ENCODE measurements at places on chromosomes 7 and 10.

GRCh38 chr7:6262221-6262620 is 10.2 kb downstream of the CYTH3 start:
- no peak for DNase-seq

DNA sequence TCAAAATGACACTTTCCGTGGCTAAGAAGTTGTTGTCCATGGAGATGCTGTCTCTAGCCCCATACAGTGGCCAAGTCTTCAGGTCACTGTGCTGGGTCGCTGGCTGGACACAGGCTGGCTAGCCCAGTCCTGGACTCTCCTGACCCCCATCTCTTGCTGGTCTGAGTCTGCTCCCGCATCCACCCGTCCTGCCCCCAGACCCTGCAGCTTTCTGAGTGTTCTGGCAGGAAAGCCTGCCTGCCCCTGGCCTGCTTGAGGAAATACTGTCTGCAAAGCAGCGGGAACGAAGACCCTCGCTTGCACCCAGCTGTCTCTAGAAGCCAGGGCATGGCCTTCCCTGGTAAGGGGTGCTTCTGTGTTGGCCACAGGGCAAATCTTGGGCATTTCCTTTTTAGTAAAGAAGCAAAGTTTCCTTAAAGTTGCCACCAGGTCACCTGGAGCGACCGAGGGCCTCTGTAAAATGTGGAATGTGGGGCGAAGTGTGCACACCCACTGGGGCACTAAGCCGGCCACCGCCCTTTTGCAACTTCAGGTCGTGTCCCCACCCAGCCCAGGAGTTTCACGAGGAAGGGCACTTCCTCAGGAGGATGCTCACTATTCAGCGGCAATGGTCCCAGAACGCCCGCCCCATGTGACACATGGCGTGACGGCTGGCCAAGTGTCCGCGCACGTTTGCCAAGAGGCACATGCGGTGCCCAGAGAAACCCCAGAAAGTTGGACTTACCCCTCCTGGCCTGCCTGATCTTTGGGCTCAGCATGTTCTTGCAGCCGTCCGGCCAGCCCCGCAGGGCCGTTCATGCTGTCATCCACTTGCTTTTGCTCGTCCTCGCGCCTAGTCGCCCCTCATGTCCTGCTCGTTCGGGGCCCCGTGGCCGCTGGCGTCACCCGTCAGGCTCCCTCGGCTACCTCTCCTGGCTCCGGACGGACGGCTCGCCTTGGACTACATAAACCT is 558 bp downstream of the ARHGAP22 start:
- DNase-seq: no peak

DNA sequence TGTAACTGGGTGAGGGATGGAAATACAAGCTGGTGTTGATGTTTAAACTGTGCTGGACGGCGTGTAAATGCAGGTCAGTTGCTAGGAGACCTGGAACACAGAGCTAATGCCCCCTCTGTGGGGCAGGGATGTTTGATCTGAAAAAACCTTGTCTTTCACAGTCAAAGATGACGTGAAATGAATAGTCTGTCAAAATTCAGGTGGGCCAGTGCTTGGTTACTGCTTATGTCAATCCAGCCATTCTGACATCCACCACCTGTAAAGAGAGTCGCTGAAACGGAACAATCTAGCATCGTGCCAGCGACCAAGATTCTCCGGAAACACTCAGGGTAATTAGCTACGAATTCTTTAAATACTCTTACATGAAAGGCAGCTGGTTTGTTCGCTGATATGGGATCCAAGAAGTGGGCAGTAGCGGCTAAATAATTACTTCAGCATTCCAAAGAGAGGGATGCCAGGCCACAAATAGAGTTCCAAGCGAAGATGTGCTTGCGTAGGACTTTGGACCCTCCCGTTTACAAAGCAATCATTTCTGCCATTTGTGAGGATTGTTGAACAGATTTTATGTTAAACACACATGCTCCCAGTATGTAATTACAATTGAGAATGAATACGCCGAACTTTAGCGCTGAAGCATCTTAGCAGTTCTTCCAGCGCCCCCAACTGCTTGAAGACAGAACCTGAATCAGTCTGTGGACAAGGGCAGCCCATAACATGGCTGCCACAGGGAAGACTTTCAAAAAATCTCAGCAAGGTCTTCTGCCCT is 7.3 kb upstream of the ASB4 start:
- no peak for DNase-seq

- DNase-seq: no peak
These were observed 11.2 kb downstream of the GATA3 start for GRCh38 chr10:8065651-8066050.

- DNase-seq: peak; percentile 91
These were observed 149.5 kb downstream of the ARID5B start for GRCh38 chr10:62050893-62051433.

GRCh38 chr7:44396931-44397545 is 71.6 kb upstream of the CAMK2B start:
- DNase-seq: no peak

DNA sequence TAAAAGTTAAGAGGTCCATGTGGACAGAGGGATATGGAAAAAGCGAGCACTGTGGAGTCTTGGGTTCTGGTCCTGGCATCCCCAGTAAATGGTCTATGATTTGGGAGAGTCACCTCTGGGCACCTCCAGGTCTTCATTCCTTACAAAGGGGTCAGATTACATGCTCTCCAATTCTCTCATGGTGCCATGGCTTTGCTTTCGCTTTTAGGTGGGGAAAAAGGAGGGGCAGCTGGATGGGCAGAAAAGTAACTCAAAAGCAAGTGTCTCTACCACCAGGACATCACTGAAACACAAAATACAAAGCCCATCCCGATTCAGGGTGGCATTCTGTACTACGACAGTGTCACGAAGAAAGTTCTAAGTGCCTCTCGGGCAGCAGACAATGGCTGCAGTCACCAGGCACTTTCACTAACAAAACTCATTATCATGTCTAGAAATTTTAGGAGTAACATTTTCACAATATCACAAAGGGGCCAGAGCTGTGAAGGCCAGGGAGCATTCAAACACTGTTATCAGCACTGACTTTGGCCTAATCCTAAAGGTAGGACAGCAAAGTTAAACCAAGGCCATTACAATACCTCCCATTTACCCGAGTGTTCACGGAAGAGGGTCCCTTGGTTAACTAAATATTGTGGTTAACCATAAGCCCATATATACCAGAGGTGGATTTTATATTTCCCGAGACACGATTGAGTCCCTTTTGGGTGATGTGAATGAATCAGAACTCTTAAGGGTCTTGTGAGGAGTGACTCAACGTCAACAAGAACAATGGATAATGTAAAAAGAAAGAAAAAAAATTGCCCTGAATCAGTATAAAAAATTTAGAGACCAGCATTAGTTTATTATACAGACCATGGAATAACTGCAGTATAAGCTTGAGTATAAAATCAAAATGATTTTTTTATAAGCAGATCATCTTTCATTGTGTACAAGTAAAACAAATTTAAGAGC is 2.5 kb downstream of the PSAP start:
- DNase-seq: no peak

DNA sequence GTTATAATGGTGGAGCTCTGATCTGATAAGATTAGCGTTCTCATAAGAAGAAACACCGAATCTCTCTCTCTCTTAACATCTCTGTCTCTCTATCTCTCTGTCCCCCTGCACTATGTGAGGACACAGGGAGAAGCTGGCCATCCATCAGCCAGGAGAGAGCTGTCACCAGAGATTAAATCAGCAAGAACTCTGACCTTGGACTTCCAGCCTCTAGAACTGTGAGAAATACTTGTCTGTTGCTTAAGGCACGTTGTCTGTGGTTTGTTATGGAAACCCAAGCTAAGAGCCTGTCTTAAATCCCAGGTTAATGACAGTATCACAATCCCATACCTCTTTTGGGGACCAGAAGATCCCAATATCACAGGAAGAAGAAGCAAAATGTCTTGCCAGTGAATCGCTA is 132.0 kb upstream of the AKR1E2 start:
- no peak for DNase-seq

DNA sequence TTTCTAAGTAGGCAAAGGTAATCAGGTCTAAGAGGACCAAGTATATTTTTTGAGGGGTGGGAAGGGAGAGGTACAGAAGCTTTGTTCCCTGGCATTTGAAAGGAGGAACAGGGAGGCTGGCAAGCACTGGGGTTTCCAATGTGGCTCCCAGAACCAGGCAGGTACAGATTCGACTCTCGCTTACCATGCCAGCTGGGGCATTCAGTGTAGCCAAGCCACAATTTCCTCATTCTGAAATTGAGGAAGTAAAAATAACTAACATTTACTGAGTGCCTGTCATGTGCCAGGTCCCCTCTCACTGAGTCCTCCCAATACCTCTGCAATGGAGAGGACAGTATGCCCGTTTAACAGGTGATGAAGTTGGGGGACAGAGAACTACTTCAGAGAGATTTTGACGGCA is 45.9 kb upstream of the BET1 start:
- DNase-seq: no peak

GRCh38 chr7:42978496-42978895 is 46.3 kb downstream of the MRPL32 start:
- no peak for DNase-seq

- no peak for DNase-seq
These were observed 117.7 kb downstream of the ANKRD61 start for GRCh38 chr7:6148724-6149360.

- peak; percentile 42 for DNase-seq
These were observed 176.1 kb upstream of the KLF14 start for GRCh38 chr7:130909881-130910672.

DNA sequence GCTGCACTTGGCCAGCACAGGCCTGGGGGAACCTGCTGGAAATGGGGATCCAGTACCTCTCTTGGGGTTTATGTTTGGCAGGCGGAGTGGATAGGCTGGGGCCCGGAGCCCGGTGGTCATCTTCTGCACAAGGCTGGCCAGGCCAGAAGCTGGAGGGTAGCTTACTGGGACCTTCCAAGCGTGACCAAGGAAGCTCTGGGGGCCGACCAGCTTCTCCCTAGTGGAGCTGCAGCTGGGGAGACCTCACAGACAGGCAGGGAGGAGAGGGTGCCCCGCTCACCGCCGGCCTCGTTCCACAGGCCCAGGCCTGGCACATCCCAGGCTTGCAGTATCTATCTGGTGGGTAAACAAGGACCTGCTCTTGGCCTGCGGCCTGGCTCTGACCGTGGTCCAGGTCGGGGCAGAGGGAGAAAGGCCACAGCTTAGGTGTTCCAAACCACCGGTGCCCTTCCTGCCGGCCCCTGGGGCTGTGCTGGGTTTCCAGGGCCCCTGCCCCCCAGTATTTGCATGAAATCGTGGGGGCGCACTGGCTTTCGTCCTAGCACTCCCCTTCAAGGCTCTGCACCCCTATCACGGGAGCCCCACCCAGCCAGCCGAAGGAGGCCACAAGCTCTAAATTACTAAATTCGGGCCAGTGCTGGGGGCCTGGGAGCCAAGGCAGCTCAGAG is 1.5 kb upstream of the ELFN1 start:
- no peak for DNase-seq

- no peak for DNase-seq
These were observed 131.8 kb upstream of the GNAI1 start for GRCh38 chr7:80002865-80003264.

DNA sequence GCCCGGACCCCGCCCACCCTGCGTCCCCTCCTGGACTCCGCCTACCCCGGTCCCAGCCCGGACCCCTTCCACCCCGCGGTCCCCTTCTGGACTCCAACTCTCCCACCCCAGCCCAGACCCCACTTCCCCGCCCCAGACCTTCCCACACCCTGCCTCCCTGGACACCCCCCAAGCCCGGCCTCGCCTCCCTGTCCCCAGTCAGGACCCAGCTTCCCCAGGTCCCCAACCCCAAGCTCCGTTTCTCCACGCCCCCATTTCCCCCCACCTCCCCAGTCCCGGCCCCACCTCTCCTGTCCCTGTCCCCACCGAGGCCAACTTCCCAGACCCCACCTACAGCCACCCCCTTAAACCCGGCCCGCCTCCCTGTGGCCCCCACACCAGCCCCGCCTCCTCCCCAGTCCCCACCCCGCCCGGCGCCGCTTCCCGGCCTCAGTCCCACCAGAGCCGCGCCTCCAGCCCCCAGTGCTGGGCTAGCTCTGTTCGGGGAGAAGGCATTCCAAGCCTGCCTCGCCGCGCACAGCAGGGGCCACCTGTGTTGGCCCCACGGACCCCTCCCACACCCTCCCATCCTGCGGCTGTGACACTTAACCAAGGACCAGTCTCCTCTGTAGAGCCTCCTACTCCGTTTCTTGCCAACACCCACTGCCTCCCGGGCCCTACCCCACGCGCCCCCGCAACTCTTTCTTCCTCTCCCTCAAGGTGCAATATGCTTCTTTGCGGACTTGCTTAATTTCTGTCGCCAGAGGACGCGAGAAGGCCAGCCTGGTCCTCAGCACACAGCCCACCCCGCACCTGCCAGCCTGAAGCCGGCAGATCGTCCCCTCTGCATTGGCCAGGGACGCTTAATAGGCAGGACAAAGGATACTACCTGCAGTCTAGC is 736 bp upstream of the ITIH5 start:
- no peak for DNase-seq

- no peak for DNase-seq
These were observed 277.1 kb downstream of the CACNA2D1 start for GRCh38 chr7:82166260-82167015.

DNA sequence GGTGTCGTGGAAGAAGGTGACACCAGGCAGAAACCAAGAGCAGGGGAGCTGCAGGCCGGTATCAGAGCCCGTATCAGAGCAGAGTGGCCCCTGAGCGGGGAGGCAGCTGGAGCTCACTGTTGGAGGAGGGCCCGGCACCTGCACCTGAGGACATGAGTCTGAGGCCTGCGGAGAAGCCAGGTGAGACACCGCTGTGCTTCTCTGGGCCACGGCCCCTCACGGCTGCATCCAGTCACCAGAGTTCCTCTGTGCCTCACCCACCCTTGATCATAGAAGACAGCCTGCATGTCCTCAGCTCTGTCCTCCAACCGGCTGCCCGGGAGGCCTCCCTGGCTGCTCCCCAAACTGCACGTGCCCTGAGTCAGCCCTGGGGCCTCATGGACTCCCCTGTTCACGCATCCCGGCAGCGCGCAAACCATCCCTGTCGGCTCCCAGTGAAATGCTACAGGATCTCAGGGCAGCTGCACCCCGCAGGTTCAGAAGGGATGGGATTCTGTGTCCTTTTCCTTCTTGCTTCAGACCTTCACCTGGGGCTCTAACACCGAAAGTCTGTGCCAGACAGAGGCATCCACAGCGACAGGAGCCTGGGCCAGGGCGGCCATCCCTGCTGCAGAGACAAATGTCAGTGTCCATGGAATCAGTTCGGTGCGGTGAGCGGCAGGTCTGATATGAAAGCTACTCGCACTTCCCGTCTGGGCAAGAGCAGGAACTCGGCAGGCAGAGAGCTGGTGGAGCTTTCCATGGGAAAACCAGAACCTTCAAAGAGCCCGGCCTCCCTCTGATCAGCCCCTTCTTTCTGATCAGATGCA is 111.9 kb upstream of the FAM20C start:
- DNase-seq: no peak

- DNase-seq: peak; percentile 28
These were observed 44.9 kb upstream of the SVOPL start for GRCh38 chr7:138746073-138746472.

- no peak for DNase-seq
These were observed 265.1 kb downstream of the PRPF18 start for GRCh38 chr10:13851906-13852305.

DNA sequence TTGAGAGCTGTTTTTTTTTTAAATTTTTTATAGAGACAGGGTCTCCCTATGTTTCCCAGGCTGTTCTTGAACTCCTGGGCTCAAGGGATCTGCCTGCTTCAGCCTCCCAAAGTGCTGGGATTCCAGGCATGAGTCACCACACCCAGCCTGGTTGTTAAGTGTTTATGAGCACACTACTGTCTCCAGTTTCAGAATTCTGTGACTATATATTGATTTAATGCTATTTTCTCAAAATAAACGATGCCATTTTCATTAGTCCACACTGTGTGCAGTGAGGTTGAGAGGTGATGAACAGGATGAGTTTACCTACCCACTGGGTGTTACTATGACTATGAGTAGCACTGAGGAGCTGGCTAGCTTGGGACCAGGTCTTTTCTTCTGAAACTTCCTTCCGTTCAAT is 110.9 kb upstream of the FAM180A start:
- no peak for DNase-seq

- DNase-seq: no peak
These were observed 176.8 kb downstream of the WNT2 start for GRCh38 chr7:117146059-117146458.

Measured in CD4-positive, alpha-beta T cell treated with Interleukin-2 at 100 ng/mL for 4 hours (primary cell).